HL-60 (cell line): ENCODE measurements at places on chromosomes 7 and 10.

- DNase-seq = no peak
Measured at GRCh38 chr10:99358101-99358500, 28.9 kb downstream of the CNNM1 start.

DNA sequence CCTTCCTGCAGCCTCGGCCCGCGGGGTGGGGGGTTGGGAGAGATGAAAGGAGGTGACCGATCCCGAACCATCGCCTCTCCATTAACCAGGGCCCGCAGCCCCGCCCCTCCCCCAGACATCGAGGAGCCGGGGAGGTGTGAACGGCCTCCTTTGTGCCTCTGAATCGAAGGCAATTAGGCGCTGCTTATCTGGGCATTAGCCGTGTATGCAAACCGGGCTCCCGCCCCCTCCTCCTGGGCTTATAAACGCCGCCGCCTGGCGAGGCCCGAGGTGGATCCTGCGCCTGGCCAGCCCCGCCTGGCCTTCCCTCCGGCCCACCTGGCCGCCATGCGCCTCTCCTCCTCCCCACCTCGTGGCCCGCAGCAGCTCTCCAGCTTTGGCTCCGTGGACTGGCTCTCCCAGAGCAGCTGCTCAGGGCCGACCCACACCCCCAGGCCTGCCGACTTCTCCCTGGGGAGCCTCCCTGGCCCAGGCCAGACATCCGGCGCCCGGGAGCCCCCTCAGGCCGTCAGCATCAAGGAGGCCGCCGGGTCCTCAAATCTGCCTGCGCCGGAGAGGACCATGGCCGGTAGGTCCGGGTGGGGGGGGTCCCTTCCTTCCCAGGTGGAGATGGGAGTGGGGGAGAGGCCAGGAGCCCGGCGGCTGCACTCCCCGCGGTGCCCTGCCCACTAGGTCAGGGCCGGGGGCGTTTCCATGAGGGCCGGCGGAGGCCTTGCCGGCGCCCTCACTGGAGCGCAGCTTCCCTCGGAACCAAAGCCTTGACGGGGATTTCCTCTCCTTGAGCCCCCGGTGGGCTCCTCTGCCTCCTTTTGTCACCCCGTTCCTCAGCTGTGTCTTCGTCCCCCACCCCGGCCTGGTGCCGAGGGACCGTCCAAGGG, at the start of gene VENTX:
VENTX (plus strand) TSS at position 268 of the 878 bp plus-strand sequence; CDS start at position 328, 60 bp downstream.
- no peak for DNase-seq

DNA sequence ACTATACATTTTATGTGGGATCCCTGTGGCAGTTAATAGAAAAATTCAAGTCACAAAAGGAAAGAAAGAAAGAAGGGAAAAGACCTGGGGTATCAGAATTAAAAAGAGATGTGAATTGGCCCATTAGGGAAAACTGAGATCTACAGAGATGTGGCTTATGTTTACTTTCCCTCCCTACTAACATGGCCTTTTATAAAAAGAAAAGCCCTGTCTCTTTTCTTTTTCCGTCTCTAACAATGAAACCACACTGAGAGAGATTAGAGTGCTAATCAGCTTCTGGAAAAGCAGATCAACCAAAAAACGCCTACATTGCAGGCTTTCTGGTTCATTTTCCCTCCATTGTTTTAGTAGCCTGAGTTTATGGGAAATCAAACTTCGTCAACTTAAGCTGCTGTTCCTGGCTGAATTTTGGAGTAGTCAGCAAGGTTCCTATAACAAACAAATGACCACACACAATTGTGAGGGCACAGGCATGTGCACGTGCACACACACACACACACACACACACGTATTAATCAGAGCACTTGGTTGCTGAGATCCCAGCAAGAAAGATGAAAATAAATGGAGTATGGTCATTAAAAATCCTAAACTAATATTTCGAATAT, 235.1 kb downstream of the SORCS1 start:
- no peak for DNase-seq

DNA sequence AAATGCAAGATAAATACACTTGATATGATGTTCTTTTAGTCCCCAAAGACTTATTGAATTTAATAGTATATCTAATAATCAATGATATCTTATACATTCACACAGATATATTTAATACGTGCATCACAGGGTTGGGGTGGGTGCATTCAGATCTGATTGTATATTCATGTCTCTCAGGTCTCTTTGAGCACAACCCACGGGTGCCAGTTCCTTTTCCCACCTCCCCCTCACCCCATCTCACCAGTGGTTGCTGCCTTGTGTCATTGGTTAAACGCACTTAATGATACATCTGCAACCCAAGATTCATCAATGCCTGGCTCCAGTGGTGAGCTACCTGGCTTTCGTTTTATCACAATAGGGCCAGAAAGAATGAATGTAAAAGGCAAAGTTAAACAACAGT, 6.2 kb downstream of the LRIT1 start:
- no peak for DNase-seq

- DNase-seq = no peak
Measured at GRCh38 chr7:109376576-109376975, 806.9 kb downstream of the DNAJB9 start.

GRCh38 chr7:137880432-137880831, 33.7 kb upstream of the DGKI start:
- DNase-seq = no peak

GRCh38 chr10:101566333-101567164, 21.5 kb downstream of the POLL start:
- no peak for DNase-seq

DNA sequence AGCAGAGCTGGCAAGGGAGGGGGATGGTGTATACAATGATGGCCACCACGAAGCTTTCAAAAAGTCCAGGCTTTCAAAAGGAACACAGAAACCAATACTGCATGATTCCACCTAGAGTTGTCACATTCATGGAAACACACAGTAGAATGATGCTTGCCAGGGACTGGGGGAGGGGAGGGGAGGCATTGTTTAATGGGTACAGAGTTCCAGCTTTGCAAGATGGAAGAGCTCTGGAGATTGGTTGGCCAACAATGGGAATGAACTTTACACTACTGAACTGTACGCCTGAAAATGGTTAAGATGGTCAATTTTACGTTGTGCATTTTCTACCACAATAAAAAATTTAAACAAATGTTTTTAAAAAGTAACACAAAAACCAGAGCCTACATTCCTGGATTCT, 104.5 kb upstream of the KDM7A start:
- no peak for DNase-seq

- no peak for DNase-seq
Measured at GRCh38 chr7:44764081-44764480, 15.4 kb downstream of the ZMIZ2 start.

DNA sequence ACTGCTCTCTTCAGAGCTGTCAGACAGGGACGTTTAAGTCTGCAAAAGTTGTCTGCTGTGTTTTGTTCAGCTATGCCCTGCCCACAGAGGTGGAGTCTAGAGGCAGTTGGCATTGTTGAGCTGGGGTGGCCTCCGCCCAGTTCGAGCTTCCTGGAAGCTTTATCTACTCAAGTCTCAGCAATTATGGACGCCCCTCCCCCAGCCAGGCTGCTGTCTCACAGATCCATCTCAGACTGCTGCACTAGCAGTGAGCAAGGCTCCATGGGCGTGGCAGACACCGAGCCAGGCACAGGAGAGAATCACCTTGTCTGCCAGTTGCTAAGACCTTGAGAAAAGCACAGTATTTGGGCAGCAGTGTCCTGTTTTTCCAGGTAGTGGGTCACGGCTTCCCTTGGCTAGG, 98.1 kb downstream of the SDHAF3 start:
- no peak for DNase-seq
